BJ (cell line): ENCODE measurements at places on chromosomes 5 and 9.

GRCh38 chr9:10571699-10572098 is 41.1 kb downstream of the PTPRD start:
- DNase-seq: no peak

DNA sequence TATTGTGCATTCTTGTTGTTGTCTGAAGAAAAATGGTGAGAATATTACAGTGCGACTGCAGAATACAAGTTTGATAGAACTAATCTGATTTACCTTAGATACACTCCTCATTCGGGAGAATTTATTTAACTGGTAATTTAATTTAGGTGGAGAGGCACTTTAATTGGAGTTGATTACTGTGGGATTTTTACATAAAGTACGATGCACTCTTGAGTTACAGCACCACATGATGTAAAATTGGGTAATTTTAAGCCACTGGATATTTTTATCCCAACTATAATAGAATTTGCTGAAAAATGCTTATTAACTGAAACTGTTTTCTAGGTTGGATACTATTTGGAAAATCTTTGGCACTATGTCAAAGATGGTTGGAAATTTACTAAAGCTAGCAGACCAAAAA is 35.4 kb upstream of the ALDOB start:
- no peak for DNase-seq

GRCh38 chr5:18023986-18024385 is 389.7 kb downstream of the TAF11L14 start:
- DNase-seq: no peak

DNA sequence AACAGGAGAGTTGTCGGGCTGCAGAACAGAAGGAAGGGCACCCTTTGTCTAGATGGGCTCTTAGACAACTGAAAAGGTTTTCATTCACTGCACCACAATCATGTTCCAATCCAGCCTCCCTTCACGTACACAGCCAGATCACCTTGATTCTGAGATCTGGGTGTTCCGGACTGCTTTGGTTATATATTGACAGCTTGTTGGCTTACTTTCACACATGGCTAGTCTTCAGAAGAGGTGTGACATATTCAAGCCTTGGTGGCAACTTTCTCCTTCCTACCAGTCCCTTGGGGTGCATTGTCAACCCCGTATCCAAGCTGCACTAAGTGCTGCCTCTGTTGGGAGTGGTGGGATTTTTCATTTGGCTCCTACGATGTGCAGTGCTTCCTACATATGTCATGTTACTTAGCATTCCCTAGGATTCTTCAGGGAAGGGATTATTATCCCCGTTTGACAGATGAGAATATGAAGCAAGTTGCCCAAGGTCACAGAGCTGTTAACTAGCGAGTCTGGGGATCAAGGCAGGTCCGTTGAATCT is 100.6 kb downstream of the LIFR start:
- DNase-seq: no peak

DNA sequence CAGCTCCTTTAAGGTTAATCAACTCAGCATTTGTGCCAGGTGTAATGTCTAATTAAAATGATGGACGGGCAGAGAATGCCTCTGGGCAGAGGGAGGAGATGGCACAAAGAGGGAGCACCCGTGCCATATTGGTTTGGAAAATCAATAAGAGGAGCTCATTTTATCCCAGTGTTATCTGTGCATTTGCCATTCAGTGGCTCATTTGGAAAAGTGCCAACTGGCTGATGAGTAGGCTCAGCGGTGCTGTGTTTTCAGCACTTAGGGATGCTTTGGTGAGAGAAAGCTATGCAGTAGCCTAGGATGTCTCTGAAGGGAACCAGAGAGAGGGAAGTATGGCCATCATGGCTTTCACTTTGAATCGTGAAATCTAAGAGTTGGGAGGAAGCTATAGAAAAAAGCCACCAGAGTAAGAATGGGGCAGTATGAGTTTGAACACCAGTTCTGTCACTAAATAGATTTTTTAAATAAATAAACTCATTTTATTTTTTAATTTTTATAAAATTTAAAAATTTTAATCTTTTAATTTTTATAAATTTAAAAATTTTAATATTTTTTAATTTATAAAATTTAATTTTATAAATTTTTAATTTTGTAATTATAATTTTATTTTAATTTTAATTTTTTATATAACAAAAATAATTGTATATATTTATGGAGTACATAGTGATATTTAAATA is 472.8 kb downstream of the BRINP1 start:
- DNase-seq: no peak

DNA sequence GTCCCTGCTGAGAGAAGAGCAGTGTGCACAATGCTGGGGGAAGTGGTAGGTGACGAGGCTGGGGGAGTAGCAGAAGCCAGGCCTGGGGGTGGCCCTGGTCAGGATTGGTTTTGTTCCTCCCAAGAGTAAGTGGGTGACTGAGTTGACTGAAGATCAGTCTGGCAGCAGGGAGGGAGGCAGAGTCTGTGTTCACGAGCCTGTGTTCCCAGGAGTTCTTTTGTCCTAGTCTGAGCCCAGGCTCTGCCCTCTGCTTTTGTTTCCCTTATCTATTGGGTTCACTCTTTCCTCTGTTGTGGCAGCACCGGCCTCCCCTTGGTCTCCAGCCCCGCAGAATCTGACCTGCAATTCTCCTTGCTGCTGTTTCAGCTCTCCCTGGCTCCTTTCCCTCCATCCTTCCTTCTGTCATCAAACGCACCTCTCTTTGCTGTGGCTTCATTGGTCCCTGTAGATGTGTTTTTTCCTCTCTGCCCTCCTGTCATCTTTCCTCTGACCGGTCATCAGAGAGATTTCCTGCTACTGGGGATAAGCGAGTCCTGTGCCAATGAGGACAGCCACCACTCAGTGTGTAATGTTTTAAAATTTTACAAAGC is 607.4 kb downstream of the KIF4B start:
- no peak for DNase-seq

DNA sequence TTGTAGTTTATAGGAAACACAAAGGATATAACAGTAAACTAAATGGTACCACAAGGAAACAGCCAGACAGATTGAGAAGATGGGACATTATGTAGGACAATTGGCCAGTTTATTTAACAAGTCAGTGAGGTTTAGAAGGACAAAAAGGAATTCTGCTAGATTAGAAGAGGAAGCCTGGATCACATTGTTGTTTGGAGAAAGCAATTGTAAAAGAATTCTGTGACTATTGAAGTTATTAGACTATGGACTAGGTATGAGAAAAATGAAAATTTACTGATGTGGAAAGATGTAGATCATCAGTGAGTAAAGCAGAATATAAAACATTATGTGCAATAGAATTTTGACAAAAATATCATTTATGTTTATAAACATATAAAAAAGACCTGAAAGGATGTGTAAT is 97.1 kb downstream of the CFAP95 start:
- DNase-seq: no peak

GRCh38 chr9:126672634-126673284 is 59.0 kb downstream of the LMX1B start:
- DNase-seq: no peak

- no peak for DNase-seq
These were observed 1.4 kb upstream of the ENC1 start for GRCh38 chr5:74641735-74642542.

GRCh38 chr5:163436515-163436914 is 880 bp upstream of the CCNG1 start:
- no peak for DNase-seq

DNA sequence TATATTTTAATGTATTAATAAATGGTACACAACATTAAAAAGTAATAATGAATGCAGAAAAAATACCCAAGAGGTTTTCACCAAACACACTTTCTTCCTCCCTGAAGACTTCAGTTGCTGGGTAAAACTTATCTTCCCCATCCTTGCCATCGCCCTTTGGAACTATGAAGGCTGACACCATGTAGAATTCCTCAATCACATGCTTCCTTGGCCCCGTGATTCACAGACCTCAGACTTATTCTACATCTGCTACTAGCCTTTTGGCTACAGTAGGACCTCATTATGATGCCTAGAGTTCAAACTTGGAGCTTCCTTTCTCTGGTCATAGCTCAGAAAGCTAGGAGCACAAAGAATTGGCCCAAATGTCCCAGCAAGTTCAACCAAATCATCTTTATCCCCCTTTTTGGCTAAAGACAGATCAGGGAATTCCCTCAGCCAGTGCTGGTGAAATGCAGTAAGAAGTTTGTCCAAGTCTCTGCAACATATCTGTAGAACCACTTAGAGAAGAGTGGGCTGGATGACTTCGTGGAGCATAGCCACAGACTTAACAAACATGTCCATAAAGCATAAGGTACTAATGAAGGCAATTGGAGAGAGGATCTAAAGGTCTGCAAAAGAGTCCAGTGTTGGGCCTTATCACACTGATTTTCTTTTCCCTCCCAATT is 253.5 kb downstream of the SEC61B start:
- no peak for DNase-seq

- DNase-seq: no peak
These were observed 534.1 kb downstream of the ANXA1 start for GRCh38 chr9:73685786-73686185.

GRCh38 chr9:131097126-131097947 is 1.0 kb downstream of the AIF1L start:
- no peak for DNase-seq

- no peak for DNase-seq
These were observed 19.4 kb upstream of the SH3TC2 start for GRCh38 chr5:149082271-149082670.

- no peak for DNase-seq
These were observed 85.9 kb downstream of the RASGRF2 start for GRCh38 chr5:81046041-81046440.

GRCh38 chr9:79200336-79200735 is 371.4 kb upstream of the TLE4 start:
- DNase-seq: no peak

- DNase-seq: no peak
These were observed 78.7 kb downstream of the HAPLN1 start for GRCh38 chr5:83641946-83642345.
